ENCODE measurements at places on chromosomes 1 and 21.

DNA sequence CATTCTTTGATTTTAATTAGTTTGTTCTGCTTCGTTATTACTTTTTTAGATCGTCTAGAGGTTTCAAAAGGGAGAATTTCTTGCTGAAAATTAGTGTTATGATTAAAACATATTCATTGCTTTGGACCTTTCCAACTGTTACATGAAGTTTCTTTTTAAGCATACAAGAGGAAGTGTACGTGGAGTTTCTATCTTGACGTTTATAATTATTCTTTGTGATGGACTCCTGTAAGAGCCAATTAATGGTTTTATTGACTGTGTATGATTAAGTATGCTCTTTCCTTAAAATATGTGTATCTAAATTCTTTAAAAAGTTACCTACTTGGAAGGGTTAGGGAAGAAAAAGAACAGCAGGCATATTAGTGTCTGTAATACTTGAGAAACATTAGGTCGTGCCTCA is 37.8 kb downstream of the SPEN start:
- DNase-seq: no peak

GRCh38 chr1:225464851-225465792 is 37.3 kb upstream of the LBR start:
- DNase-seq: no peak

DNA sequence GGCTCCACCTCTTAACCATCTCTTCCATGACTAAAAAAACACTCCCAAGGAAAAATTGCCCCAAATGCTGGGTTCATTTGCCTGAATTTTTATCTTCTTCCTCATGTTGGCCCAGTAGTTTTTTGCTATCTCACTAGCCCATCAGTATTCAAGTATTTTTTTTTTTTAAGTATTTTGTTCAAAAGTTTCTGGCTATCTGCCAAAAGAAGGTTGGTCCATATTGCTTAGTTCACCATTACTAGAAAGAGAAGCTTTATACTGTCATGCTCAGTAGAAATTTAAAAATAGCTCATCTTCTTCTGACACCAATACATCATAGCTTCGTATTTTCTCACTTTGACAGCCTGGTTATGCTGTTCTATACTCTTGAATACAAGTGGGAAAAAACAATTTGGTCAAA is 41.0 kb upstream of the PDE9A start:
- DNase-seq: no peak

- no peak for DNase-seq
Measured at GRCh38 chr1:67393737-67394136, 36.5 kb downstream of the SERBP1 start.

DNA sequence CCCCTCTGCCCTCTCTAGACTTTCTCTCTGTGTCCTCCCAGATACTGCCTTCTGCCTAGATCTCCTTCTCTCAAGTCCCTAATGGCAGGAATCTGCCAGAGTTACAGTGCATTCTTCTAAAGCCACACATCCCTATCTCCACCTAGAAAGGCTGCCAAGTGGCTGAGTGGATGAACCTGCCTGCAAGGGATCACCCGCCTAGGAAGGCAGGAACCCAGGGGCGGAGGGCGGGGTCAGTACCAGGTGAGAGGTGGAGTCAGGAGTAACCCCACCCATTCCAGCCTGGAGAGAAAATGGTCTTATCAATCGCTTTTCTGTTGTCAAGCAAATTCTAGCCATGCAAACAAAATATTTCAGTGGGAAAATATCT is 60.8 kb downstream of the BCAR3 start:
- no peak for DNase-seq

GRCh38 chr1:113333056-113333455 is 57.3 kb upstream of the MAGI3 start:
- DNase-seq: no peak

DNA sequence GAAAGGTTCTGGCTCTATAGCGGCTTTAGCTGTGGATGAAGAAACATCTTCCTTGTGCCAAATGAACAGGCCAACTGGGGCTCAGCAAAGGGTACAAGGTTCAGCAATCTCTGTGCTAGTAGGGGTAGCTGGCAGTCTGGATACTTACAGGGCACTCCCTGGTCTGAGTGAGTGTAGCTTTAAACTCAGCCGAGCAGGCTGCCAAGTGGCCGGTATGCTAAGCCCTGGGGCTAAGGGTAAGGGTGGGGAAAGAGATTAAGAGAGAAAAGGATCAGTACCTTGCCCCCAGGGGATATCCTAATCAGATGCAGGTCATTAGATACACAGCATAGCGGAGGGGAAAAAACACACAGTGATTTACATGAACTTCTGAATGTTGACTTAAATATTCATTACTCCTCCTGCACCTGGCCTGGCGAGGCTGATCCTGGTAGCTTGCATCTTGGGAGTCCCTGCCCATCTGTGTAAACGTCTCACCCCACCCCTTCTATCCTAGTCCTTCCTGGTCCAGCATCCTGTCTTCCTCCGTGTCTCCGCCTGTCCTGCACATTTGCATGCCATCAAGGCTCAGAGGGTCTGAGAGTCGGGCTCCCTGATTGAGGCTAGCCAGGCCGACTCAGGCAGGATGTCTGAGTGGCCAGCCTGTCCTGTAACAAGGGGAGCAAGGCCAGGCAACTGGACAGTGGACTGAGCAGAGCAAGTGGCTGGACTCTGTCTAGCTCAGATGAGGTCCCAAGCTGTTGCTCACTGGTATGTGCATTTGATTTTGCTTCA is 39.5 kb upstream of the CNTN2 start:
- no peak for DNase-seq

DNA sequence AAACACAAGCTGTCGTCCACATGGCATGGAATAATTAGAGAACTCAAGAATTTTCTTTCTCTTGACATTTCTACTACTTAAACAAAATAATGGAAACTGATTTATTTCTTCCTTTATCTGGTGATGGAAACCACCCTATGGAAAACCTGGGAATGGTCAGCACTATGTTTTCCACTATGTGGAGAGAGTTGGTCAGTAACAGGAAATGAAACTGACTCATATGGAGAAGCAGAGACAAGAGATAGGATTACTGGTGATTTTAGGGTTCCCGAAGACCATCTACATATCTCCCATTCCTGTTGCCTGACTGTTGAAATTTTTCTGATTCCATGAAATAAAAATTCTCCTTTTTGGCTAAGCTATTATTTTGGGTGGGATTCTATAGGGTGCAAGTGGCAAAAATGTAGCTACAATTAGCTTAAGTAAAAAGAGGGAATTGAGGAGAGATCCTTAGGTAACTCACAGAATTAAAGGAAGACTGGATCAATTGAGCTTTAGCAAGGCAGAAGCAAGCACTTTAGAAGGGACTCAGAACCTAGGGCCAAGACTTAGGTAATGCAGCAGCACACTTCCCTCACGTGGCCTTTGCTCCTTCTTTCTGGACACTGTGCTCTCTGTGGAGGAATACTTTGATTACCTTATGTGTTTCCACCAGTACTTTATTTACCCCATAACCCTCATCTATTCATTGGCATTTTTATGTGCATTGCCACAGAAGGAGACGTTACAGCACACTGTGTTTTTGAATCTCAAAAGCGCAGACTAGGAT is 89.6 kb downstream of the LEPR start:
- no peak for DNase-seq

GRCh38 chr1:100353988-100354387 is 1.7 kb downstream of the CDC14A start:
- no peak for DNase-seq

DNA sequence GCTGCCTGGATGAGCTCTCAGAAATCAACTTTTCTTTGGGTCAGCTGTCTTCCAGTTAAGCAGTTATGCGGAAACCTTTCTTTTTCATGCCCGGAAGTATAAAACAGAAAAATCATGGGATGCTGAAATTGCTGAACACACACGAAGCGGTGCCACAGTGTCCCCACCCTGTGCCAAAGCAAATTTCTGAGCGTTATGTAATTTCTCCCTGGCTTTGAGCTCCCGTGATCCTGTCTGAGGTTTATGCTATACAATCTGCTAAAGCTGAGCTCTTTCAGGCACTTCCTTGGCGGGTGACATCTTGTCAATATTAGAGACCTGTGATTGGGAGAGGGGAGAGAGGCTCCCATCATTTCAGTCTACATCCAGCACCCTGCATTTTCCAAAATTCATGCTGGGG is 201.7 kb downstream of the ROR1 start:
- DNase-seq: no peak

GRCh38 chr1:172781513-172782140 is 122.7 kb downstream of the FASLG start:
- DNase-seq: no peak

DNA sequence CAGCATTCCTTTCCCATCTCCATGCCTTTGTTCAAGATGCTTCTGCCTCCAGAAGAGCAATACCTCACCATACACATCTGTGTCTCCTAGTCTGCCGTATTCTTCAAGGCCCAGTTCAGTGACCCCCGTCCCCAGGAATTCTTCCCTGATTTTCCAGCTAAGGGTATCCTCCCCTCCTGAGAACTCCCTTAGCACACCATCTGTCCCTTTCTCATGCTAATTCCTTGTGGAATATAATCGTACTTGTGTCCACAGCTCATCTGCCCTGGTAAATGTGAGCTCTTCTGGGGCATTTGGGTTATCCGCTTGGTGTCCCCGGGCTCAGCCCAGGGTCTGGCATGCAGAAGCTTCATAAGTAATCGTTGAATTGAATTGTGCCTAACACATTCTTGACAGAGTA is 40.9 kb downstream of the BEND5 start:
- DNase-seq: no peak

- no peak for DNase-seq
Measured at GRCh38 chr1:159171688-159172501, 480 bp downstream of the CADM3 start.

DNA sequence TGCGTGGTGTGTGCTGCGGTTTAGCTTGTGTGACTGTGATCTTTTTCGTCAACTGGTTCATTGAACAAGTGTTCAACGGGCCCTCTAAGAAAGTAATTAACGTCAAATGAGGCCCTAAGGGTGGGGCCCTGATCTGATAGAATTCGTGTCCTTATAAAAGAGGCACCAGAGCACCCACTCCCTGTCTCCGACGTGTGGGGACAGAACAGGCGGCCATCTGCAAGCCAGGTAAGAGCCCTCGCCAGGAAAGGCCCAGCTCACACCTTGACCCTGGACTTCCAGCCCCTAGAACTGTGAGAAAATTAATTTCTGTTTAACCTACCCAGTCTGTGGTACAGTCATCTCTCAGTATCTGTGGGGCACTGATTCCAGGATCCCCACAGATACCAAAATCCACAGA is 20.4 kb upstream of the SAMD11 start:
- no peak for DNase-seq

DNA sequence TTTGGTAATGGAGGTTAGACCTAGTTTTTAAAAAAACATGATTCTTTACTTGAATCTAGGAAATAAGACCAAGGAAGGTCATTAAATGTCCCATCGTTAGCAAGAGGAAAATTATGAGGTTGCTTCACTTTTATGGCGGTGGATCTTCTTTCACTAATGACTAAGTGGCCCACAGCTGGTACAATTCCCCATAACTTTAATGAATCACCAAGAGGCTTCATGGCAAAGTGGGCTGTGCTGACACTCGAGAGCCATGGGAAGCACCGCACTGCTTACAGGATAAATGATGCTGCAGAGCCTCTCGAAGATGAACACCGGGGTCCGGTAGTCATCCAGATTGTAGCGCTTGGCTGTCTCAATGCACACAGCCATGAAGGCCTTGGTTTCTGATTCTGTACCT is 108.8 kb downstream of the UBR4 start:
- DNase-seq: no peak

DNA sequence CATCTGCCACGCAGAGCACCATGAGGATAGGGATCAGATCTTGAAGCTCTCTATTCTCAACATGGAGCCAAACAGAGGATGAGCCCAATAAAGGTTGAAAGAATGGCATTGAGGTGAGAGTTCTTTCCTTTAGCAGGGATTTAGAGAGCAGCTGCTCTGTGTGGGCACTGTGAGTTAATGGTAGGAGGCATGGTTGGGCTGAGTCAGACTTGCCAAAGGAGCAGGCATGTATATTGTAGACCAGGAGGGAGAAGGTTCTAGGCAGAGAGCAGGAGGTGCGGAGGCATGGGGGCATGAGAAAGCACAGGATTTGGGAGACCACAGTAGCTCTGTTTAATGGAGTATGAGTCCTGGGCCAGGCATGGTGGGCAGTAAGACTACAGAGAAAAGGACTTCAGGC is 32.0 kb downstream of the TMEM53 start:
- no peak for DNase-seq

GRCh38 chr21:40255518-40256444 is 388.5 kb downstream of the PCP4 start:
- no peak for DNase-seq

GRCh38 chr1:110190282-110190929 is 19.7 kb upstream of the KCNC4 start:
- DNase-seq: no peak

DNA sequence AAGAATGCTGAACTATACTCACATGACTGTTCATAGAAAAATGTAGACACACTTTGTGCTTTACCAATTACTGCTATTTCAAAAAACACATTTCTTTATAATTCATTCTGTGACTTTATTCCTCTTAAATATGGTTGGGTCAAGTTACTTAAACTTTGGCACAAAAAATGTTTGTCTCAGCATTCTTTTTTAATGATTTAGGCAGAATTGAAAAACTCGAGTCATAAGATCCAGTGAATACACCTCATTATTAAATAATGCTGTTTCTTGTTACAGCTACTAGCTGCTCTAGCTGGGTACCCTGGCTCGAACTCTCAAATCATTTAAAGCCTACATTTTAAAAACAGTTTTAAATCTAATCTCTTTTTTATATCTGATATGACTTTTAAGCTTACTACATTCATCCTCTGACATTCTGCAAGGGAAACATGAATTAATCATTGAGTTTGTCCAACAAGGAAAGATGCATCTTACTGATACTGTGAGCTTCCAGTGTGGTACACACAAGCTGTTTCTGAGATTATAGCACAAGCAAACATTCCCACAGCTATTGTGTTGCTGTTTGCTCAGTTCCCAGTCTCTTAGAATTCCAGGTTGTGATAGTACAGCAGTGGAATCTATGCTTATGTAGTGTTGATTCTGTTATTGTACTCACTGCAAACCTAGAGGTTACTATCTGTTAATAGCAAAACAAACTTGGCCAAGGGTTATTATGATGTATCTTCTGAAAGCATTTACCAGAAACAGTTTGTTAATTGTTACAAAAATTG is 746.5 kb downstream of the USP25 start:
- no peak for DNase-seq

GRCh38 chr21:44347911-44348451 is 5.4 kb upstream of the TRPM2 start:
- DNase-seq: no peak

DNA sequence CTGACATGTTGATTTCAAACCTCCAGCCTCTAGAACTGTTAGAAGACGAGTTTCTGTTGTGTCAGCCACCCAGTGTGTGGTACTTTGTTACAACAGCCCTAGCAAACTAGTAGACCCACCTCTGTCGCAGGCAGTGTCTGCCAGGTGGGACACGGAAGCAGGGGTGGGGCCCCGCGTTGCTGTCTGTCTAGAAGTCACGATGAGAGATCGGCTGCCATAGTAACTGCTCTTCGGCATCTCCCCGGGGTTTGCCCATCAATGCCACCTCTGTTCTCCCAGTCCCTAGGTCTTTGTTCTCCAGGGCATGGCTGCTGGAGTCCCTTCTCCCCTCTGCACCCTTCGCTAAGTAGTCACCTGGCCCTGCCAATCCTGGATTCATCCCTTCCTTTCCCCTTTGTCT is 15.2 kb upstream of the CLSTN1 start:
- DNase-seq: no peak
